Stimulated activated CD4-positive, alpha-beta T cell treated with anti-CD3 and anti-CD28 coated beads, TNF-alpha, amount 100 ng/mL, for 1 hour (primary cell): ENCODE measurements at places on chromosomes 12 and 14.

GRCh38 chr12:31494455-31494854 is 96.5 kb downstream of the DENND5B start:
- DNase-seq, result no peak

DNA sequence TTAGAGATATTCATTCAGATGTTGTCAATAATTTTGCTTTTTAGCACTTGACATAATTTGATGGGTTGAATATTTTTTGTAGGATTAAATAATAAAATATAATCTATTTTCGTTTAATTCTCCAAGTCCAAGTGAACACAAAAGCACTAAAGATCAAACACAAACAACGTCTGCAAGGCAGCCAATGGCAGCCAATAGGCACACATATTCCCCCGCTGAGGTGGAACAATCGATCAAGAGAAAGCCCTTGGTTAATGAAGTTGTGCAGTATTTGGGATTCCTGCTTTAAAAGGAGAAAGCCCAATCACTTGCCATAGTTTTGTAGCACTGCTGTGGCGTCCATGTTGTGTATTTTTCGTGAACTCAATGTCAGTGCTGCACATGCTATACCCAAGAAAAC is 1.5 kb downstream of the DHRS7 start:
- DNase-seq, result no peak

- no peak for DNase-seq
Measured at GRCh38 chr14:75323571-75323970, 44.9 kb downstream of the FOS start.

DNA sequence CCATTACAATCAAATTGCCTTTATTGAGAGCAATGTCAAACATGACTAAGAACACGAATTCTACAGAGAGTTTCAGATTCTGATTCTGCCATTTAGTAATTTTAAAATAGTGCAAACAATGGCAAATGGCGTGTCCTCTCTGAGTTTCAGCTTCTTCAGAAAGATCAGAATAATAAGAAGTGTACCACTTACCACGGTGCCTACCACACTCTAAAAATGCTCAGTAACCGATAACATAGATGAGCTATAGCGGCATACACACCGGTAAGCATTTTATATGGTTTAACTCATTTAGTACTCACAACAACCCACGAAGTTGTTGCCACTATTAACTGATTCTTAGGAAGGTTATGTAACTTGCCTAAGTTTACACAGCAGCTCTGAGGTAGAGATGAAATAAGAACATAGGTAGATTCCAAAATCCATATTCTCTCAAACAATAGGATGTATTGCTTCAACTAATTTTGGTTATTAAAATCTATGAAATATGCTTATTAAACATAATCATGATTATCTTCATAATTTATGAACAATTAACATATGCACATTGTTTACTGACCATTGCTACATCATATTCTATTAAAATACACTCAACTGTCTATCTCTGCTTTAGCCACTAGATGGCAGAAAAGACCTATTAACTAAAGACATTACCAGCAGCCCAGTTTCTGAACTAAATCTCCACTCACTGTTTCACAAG is 38.3 kb downstream of the SLC6A15 start:
- no peak for DNase-seq

DNA sequence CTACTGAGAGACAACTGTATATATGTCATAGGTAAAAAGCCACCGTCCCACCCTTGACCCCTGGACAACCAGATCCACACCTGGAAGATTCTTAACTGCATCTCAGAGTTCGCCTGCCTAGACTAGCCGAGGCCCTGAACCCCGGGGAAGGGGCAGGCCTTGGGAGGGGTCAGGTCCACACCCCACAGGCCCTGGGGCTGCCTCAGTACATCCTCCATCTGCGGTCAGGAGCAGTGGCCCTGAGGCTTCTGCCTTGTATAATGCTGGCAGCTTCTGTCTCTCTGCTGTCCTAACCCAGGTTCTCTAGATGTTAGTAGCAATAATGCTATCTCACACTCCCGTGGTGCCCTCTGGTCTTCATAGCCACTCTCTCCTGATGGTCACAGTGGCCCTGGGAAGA is 36.8 kb downstream of the JDP2 start:
- no peak for DNase-seq

DNA sequence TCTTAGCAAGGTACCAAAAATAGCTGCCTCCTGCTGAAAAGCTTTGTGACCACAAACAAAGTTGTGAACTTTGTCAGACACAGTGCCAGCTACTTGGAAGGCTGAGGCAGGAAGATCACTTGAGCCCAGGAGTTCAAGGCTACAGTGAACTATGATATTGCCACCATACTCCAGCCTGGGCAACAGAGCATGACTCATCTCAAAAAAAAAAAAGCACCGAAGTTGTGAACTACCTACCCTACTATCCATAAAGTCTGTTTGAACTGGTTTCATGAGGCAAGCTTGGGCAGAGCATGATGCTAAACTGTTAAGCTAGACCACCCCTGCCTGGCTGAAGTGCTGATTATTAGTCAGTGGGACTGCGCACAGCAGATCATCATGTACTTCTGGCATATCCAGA is 75.5 kb downstream of the RAD52 start:
- no peak for DNase-seq

GRCh38 chr12:25130741-25131188 is 64.2 kb downstream of the DNAI7 start:
- no peak for DNase-seq

- DNase-seq, result no peak
Measured at GRCh38 chr12:57810450-57810849, 8.1 kb downstream of the AVIL start.

DNA sequence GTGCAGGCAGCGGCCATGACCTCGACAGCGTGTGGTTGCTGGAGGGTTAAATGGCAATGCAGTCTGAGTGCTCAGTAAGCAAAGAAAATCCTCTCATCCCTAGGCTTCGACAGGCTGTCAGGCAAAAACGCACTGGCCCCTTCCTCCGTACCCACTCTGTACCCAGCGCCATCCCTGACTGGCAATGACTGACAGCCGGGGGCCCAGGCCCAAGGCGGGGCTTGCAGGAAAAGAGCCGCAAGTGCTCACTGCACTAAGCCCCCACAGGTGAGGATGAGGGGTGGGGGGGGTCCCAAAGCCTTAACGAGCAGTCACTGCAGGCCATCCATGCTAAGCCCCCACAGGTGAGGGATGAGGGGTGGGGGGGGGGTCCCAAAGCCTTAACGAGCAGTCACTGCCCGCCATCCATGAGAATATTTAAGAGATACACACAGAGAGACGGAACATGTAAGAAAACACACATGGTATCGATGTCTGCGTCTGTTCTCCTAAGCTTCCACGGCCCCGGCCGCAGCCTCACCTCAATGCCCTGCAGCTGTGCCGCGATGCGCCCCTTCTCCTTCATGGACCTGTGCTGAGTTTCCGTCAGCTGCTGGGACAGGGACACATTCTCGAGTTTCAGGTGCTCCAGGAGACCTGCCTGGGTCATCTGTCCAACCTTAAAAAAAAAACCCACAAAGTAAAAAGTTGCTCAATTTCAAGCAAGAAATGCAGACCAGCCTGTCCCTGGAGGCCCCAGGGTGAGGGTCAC is 30.7 kb downstream of the GOLGA3 start:
- DNase-seq, result no peak

DNA sequence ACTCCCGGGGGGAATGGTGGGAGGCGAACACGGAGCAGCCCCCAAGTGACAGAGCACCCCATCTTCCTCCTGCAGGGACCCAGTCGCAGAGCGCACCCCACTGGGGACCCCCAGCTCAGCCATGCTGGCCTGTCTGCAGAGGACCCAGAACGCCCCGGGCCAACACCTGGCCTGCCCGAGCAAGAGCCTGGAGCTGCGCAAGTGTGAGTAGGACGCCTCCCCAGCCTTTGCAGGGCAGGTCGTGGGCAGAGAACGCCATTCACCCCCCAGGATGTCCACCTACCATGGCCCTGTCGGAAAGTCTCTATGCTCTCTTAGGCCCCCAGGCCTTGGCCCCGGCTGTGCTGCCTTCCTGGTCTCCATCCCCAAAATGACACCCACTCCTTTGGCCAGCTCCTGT is 30.4 kb downstream of the FAM222A start:
- no peak for DNase-seq
